ENCODE measurements at places on chromosomes 1 and 21.
A peak's percentile ranks its signal among the peaks of the same experiment; 100 is the strongest.

GRCh38 chr1:38512024-38512767 is 347.4 kb downstream of the RRAGC start:
- DNase-seq: no peak

DNA sequence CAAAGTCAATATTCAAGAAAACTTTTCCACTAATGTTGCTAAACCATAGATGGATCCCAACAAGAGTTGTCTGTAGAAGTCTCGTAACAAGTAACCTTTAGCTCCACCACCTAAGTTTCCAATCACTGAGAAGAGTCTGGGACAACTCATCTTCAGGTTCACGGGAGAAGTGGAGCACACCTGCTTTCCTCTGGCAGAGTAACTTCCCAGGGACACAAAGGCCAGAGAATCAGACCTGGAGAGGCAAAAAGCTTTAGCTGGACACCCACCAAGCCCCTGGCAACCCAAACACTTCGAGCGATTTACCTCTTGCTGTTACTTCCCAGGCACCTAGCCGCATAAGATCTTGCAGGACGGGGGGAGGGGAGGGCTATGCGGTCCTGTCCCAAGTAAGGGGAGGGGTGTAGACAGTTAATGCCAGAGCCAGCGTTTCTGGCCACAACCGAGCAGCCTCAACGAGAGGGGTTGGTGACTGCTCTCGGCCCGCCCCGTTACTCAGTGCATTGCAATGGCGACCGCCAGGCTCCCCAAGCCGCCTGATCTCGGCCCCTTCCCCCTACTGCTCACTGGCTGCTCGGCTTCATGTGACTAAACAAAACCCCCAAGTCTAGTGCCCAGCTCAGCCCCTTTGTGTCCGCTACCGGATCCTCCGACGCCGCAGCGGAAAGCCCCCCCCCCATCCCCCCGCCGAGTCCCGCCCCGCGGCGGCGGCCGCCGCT is 709 bp downstream of the ZNF644 start:
- DNase-seq: peak; percentile 68

DNA sequence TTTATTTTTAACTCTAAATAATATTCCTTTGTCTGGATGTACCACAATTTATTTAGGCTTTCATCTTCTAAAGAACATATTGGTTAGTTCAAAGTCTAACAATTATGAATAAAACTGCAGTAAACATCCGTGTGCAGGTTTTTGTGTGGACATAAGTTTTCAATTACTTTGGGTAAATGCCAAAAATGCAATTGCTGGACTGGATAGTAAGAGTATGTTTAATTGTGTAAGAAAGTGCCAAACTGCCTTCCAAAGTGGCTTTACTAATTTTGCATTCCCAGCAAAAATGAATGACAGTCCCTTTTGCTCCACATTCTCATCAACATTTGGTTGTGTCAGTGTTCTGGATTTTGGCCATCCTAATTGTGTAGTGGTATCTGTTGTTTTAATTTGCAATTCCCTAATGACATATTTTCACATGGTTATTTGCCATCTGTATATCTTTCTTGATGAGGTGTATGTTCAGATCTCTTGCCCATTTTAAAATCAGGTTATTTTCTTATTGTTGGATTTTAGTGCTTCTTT is 113.8 kb downstream of the DPYD start:
- no peak for DNase-seq

DNA sequence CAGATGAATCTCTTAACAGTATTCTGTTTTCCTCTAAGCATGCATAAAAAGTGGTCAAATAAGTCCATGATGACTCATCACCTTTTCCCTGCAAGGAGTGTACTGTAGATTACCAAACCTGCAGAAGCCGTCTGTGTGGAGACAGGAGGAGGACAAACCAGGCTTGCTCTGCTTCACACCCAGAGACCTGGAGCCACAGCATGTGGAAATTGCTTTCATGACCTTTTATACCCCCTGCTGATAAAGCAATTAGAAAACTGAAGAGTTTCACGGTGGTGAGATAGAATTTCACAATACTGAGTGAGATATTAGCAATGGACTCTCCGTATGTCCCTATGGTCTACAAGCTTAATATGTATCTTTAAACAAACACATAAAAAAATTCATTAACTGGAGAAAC is 9.4 kb downstream of the CORT start:
- DNase-seq: peak; percentile 68

DNA sequence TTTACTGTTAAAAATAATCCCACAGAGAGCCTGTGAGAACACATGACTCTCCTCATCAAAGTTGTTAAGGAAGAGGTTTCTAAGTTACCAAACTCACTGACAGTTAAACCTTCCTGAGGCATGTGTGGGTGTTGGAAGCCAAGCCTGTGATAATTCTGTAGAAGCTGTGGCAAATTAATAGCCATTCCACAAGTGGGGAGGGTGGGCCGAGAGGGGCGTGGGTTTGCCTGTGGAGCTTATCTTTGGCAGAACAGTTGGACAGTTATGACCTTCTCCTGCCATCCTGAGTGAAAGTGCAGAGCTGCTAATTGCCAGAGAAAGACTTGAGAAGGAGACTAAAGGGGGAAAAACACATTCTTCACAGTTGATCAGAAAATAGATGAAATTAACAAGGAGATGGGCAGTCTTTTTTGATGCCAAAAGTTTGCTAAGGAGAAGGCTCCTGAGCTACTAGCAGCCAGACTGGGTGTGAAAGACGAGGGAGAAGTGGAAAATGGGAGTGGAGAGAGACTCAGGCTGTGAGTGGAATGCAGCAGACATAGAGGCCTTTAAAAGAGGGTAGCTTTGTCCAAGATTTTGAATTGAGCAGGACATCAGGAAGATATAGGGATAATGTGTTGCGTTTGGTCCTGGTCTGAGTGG is 1.6 kb upstream of the PLA2G2C start:
- no peak for DNase-seq

GRCh38 chr21:26684889-26685288 is 111.8 kb upstream of the CYYR1 start:
- DNase-seq: no peak

GRCh38 chr1:211928290-211928801 is 97.8 kb upstream of the LPGAT1 start:
- no peak for DNase-seq

GRCh38 chr1:239558991-239559390 is 172.6 kb downstream of the CHRM3 start:
- no peak for DNase-seq

GRCh38 chr1:197222780-197223179 is 45.3 kb upstream of the CRB1 start:
- DNase-seq: no peak

- DNase-seq: no peak
Measured at GRCh38 chr1:65001231-65001792, 35.0 kb upstream of the JAK1 start.

DNA sequence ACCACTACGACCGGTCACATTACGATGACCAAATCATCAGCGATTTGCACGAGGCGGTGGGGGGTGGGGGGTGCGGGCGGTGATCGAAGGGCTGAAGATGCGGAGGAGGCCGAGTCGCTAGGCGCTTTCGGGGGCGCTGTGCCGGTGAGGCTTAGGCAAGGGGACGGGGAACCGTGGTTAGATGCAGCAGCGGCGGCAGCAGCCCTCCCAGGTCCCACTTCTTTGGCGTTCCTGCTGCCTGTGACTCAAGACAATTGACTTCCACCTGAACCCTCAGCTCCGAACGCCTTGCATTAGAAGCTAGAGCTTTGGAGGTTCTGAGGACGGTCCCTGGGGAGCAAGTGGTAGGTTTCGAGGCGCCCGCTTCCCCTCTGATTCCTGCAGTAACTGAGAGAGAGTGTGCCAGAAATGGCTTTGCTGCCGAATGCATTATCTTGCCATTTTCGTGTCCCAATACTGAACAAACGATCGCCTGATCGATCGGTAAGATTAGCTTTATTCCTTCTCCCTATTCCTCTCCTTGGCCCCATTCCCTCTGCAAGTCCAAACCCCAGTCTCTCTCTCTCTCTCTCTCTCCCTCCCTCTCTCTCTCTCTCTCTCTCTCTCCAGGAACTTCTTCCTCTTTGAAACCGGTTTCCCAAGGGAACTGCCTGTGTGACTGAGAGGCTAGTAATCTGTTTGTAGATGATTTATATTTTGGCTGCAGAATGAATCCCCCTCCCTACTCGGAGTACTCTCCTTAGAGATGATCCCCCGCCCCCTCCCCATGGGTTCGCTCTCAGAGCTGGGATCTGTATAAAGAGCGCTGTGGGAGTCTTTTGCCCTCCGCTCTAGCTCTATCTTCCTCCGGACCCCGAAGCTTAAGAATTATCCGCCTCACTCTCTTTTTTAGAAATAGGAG is 735 bp upstream of the BRINP3 start:
- no peak for DNase-seq

DNA sequence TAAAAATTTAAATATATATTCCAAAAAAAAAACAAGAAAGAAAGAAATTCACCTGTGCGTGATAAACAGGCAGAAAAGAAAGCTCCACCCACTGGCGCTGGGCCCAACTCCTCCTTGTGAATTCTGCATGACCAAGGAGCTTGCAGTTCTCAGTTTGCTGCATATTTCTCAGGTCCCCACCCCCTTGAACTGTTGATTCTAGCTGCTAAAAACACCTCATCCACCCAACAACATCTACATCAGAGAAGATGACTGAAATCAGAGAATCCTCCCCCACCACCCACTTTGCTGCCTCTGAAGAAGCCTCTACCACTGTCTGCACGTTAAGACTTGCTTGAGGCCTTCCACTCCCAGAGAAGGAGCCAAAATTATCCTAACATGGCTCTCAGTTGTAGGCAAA is 104.8 kb downstream of the RGS2 start:
- DNase-seq: peak; percentile 33

- no peak for DNase-seq
Measured at GRCh38 chr1:158286487-158286886, 3.2 kb upstream of the CD1C start.

GRCh38 chr1:155960081-155960745 is 18.1 kb downstream of the ARHGEF2 start:
- DNase-seq: no peak

DNA sequence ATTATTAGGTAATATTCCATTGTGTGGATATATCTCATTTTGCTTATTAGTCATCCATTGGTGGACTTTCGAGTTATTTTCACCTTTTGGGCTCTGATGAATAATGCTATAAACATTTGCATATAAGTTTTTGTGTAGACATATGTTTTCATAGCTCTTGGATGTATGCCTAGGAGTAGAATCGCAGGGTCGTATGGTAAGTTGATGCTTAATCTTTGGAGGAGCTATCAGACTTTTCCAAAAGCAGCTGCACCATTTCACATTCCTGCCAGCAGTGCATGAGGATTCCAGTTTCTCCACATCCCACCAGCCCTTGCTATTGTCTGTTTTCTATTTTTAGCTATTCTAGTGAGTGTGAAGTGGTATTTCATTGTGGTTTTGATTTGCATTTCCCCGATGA is 120.3 kb upstream of the TMEM51 start:
- no peak for DNase-seq

DNA sequence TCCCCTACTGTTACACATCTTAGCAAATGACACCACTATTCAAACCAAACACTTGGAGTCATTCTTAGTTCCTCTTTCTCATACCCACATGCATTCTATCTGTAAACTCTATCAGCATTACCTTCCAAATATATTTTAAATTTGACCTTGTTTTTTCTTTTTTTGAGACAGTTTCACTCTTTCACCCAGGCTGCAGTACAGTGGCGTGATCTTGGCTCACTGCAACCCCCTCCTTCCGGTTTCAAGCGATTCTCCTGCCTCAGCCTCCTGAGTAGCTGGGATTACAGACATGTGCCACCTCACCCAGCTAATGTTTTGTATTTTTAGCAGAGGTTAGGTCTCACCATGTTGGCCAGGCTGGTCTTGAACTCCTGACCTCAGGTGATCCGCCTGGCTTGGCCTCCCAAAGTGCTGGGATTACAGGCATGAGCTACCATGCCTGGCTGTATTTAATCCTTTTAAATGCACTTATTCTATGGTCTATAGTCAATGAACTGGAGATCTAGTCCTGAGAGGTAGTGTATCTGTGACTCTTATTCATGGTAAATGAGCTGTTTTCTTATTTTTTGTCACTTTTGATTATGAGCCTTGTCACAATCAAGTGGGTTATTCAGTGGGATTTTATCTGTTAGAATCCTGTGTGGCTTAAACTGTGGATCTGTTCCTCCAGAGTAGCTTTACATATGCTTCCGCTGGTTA is 73.1 kb downstream of the GATAD2B start:
- DNase-seq: no peak

- no peak for DNase-seq
Measured at GRCh38 chr1:51218570-51218969, 17.5 kb upstream of the RNF11 start.

- DNase-seq: no peak
Measured at GRCh38 chr1:60108196-60108595, 34.6 kb upstream of the C1orf87 start.

GRCh38 chr1:14403961-14404645 is 194.4 kb upstream of the KAZN start:
- no peak for DNase-seq

DNA sequence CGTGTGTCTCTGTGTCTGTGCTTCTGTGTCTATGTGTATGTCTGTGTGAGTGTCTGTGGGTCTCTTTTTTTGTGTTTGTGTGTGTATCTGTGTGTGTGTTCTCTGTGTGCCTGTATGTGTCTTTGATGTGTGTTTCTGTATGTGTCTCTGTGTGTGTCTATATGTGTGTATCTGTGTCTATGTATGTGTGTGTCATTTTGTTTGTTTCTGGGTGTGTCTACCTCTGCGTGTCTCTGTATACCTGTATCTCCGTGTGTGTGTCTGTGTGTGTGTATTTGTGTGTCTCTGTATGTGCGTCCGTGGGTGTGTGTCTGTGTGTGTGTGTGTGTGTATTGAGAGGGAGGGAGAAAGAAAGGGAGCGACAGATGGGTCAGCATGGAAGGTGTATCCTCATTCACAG is 106.3 kb upstream of the TRABD2B start:
- DNase-seq: no peak

DNA sequence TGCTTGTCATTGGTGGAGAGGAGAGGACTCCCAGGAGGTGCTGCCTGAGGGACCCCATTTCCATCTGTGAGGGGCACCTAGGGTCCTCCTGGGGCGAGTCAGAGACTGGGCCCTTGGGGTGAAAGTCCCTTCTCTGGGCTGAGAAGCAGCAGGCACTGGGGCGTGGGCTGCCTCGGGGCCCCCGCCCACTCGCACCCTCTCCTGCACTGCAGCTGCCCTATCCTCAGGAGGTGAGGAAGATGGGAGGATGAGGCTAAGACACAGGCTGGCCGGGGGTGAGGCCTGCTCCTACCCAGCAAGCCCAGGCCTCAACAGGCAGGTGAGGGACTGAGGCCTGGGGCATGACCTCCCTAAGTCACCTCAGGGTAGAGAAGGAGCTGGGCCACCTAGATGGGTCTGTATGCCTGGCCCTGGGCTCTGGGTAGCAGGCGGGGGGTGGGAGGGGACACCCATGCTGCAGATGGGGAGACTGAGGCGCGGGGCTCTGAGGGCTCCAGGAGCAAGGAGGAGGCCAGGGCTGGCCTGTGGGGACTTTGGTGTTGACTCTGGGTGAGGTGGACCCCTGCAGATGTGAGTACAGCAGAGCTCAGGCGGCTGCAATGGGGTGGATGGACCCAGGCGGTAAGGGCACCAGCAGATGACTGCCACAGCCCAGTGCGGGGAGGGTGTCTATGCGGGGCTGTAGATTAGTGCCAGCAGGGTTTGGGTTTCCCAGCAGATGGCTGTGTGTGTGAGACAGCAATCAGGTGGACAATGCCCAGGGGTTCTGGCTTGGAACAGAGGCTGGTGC is 10.4 kb upstream of the ZNF669 start:
- no peak for DNase-seq

GRCh38 chr1:81449786-81450185 is 350.9 kb upstream of the ADGRL2 start:
- DNase-seq: no peak

GRCh38 chr1:222680080-222680479 is 32.2 kb downstream of the AIDA start:
- no peak for DNase-seq

- no peak for DNase-seq
Measured at GRCh38 chr21:39003982-39004633, 179.1 kb downstream of the PSMG1 start.

GRCh38 chr1:6417961-6418667 is 1.6 kb downstream of the HES2 start:
- no peak for DNase-seq
